ENCODE measurements at places on chromosomes 6 and 20.

DNA sequence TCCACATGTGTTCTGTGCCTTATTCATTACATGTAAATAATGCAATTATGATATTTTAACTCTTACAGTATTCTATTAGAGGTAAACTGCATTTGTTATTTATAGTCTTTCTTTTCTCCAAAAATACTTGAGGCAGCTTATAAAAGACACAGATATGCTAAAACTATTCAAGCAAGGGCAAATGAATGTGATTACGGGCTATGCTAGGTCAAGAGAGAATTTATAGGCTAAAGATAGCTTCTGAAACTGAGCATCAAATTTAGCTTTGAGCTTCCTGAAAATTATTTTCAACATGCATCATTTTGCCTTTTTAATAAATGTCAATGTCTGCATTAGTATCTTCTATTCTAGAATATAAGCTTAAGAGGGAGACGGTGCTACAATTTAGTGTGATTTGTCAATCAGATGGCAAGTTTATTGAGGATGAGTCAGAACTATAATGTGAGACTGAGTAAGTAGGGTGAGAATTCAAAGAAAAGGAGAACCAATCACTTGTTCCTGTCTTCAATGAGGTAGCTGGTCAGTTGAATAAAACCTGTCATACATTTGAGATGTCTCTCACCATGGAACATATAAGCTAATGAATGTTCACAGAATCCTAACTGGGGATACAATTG is 669.4 kb upstream of the CITED2 start:
- DNase-seq = peak; percentile 35

DNA sequence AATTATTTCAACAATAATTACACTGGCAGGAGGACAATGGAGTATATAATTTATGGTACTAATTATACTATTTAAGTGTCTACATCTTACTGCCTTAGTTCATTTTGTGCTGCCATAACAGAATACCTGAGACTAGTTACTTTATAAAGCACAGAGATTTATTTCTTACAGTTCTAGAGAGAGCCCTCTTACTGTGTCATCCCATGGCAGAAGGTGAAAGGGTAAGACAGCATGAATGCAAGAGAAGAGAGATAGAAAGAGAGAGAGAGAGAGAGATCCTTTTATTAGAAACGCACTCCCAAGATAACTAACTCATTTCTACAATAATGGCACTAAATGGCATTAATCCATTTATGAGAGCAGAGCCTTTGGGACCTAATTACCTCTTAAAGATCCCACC is 314.7 kb downstream of the EPM2A start:
- DNase-seq = no peak

GRCh38 chr20:44629542-44629941 is 22.0 kb downstream of the ADA start:
- no peak for DNase-seq

GRCh38 chr6:129859524-129859923 is 1.6 kb downstream of the TMEM244 start:
- no peak for DNase-seq

GRCh38 chr20:40978761-40979160 is 49.9 kb upstream of the TOP1 start:
- DNase-seq = no peak

GRCh38 chr6:38033442-38033982 is 214.0 kb downstream of the ZFAND3 start:
- no peak for DNase-seq

- DNase-seq = no peak
Measured at GRCh38 chr6:32906539-32906938, 34.3 kb downstream of the HLA-DMB start.

DNA sequence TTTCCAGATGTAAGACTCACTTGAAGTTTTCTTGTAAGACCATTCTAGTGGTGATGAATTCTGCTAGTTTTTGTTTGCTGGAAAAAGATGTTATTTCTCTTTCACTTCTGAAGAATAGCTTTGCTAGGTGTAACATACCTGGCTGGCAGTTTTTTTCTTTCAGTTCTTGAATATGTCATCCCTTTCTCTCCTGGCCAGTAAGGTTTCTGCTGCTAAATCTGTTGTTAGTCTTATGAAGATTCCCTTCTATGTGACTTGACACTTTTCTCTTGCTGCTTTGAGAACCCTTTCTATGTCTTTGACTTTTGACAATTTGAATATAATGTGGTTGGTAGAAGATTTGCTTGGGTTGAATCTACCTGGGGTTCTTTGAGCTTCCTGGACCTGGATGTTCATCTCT is 314.7 kb upstream of the NOX3 start:
- DNase-seq = no peak

DNA sequence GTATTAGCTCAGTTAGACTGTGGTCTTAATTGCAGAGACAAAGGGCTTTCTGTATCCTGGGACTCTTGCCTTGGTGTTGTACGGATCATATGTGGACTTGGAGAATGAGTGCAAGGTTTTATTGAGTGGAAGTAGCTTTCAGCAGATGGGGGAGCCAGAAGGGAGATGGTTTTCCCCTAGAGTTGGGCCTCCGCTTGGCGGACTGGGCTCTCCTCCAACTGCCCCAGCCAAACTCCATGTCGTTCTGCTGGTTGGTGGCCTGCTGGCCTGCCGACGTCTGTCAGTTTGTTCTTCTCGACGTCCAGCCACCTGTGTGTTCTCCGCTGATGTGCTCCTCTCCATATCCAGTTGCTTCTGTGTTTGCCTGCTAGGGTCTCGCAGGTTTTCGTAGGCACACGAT is 189.5 kb upstream of the FLRT3 start:
- DNase-seq = no peak

DNA sequence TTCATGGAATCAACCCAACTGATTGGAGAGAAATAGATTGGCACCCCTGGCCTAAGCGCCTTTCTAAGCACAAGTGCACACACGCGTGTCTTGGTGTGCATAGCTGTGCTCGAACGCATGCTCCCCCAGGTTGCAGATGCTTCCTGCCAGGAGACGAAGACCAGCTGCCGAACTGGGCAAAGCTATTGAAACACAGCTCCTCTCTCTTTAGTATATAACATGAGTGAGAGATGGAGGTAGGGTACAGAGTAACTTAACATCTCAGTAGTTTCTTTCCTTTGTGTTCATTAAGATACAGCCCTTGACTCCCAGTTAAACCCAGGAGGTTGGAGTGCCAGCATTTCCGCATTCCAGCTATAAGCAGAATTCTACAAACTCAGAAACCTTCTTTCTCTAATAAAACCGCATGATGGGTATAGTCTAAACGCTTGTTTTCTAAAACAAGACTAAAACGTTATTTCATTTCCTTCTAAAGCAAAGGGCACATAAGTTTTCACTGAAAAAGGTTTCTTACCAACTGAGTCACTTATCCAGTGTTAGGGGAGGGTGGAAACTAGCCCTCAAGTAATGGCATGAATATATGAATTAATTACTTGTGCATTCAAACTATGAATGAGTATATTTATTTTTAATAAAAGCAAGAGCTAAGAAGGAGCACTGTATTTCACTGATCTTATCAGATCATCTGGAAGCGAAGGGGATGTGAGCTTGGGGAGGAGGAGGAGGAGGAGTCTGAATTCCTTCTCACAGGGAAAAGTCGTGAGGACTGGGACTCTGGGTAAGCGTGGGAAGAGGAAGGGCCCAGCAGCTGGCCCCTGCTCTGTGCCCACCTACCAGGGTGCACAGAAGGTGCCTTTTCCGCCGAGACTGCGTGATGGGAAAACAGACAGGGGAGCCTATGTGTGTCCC is 179.2 kb downstream of the TMEM242 start:
- DNase-seq = no peak

GRCh38 chr20:2921506-2921905 is 48.2 kb downstream of the PTPRA start:
- no peak for DNase-seq

DNA sequence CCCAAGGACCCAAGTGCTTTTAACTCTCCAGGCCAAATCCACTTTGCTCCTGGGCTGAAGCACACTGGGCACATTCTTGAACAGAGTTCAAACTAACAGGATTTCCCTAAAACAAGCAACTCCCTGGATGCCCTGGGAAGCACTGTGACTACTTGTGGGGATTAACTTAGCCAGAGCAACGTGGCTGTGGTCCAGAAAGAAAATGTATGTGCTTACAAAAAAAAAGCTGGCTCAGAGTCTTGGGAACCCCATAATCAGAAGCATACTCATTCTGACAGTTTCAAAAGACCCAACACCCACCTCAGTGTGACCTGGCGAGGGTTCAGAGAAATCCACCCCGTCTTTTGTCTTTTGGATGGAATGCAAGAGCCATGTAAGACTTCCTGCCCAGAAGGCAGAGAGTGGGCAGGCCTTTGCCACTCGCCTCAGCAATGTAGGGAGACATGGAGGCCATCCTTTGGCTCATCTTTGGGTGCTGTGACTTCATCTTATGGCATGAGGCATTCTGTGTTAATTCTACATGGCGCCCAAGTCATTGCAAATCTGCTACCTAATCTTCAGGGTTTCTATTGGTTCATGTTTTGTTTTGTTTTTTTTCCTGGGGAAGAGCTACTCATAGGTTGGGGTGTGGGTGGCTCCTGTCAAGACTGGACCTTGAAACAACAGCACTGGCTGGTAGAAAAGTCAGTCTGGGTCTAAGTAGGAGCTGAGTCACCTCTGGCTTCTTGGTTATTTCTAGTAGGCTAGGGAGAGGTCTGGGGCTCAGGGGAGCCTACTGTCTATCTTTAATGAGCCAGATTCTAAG is 248.6 kb upstream of the SUPT3H start:
- DNase-seq = no peak

DNA sequence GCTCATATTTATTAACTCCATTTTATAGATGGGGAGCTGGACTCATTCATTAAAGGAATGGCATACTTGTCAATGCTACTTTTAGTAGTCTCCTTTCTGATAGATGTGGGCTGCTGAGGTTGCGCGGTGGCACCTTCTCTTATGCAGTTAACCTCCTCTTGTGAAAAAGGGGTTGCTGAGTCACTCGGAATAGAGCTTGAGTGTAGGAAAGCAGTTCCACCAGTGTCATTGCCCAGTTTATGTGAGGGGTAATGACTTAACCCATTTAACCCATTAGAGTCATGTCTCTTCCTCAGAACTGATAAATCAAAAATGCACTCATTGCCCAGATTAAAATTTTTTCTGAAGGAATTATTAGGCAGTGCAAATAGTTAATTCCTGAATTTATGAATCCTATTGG is 6.3 kb downstream of the MAPK14 start:
- DNase-seq = peak; percentile 25

DNA sequence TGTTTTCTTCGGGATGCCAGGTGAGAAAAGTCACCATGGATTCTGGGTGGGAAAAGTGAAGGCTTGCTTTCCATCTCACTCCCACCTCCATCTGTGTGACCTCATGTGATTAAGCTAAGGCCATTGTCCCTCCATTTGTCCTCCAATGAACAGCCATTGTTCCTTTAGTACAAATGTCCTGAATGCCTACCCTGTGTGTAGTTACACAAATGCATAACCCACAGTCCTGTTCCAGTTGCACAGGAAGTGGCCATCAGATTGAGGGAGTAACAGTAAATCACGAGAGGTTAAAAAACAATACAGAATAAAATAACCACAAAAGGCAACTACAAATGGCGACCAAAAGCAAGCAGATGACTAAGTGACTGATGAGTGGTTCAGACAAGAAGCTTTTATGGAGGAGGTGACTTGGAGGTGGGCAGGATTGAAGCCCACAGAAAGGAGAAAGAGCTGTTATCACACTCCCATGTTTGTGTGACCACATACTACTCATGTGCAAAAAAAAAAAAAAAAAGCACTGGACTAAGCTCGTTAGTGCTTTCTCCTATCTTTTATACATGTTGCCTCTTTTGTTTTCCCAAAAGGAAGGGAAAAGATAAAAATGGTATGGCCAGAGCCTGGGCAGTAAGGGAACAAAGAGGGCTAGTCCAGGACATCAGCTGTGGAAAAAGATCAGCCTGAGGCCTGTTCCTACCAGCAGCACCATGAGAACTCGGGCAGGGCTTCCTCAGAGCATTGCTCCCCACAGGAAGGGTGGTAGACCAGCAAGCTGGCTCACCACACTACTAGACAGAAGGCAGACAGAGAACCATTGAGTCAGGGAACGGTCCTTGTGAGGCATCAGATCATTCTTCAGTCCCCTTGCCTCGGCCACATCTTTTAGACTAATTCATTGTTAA is 111.0 kb downstream of the TFAP2A start:
- no peak for DNase-seq

DNA sequence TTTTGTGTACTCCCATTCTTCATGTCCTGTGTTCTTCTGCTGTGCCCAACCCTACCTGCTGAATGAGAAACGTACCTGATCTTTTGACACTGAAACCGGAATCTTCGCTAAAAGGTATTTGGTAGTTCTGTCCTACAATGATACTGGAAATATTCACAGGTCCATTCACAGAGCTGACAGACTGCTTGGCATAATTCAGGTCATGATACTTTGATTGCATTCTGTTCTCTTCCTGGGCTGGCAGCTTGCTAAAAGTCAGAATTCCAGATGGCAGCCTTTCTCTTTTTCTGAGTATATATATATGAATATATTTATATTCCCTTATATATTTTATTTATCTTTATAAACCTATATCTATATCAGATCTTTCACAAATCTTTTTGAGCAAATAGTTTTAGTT is 375.1 kb downstream of the PHF3 start:
- no peak for DNase-seq

GRCh38 chr20:19375801-19376200 is 163.4 kb downstream of the SLC24A3 start:
- DNase-seq = no peak

GRCh38 chr6:1544603-1545002 is 65.1 kb upstream of the FOXC1 start:
- no peak for DNase-seq

DNA sequence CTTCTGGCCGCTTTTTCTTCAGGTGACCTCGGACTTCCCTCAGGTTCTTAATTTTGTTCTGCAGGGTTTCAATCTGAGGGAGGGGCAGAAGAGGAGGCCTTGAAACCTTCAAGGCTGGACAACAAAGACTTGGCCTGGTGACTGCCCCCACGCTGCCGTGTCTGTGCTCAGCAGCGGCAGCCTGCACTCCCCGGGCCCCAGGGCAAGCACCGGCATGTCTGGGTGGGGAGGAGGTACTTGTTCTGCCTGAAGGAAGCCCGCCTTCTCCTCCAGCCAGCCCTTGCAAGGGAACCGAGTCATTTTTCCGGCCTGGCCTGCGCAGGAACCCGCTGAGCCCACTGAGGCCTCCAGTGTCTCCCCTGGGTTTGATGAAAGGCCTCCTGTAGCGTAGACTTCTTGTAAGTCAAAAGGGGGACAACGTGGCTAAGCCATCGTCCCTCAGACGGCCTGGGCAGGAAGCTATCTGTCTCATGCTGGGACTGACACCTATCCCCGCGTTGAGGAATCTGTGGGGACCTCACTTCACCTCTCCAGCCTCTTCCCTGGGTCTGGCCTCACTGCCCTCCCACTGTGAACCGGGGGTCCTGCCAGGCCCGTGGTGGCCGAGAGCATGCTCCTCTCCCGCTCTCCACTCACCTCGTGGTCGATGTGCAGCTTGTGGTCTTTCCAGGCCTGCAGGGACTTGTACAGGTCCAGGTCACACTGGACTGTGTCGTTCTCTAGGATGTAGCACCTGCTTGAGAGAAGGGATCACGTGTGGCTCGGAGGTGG is 119.9 kb downstream of the SULF2 start:
- no peak for DNase-seq

Measured in SIG-M5 (cell line).